ENCODE measurements at places on chromosomes 13 and 19. TPM values are rescaled to one million over a fixed set of nuclear protein-coding genes. Genes with fewer than 3 reads are reported as not detected.

GRCh38 chr19:16371540-16371986, 46.9 kb downstream of the KLF2 start:
- no peak for DNase-seq

DNA sequence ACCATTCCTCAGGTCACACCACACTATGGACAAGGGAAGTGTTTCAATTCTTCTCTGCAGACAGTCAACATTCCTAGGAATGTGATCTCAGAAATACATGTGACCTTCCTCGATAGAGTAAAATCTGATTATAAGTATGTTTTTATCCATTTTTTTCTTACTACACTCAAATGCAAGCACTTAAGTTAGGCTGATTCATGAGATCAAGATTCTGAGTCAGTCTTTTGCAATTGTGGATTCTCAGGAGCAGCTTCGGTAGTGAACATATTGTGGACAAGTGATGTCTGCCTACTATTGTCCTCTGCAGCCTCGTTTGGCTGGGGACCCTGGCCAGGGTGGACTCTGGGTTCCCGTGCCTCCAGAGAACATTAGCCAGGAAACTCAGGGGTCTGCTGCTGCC, 3.2 kb downstream of the SERPINE3 start:
- DNase-seq, result no peak

DNA sequence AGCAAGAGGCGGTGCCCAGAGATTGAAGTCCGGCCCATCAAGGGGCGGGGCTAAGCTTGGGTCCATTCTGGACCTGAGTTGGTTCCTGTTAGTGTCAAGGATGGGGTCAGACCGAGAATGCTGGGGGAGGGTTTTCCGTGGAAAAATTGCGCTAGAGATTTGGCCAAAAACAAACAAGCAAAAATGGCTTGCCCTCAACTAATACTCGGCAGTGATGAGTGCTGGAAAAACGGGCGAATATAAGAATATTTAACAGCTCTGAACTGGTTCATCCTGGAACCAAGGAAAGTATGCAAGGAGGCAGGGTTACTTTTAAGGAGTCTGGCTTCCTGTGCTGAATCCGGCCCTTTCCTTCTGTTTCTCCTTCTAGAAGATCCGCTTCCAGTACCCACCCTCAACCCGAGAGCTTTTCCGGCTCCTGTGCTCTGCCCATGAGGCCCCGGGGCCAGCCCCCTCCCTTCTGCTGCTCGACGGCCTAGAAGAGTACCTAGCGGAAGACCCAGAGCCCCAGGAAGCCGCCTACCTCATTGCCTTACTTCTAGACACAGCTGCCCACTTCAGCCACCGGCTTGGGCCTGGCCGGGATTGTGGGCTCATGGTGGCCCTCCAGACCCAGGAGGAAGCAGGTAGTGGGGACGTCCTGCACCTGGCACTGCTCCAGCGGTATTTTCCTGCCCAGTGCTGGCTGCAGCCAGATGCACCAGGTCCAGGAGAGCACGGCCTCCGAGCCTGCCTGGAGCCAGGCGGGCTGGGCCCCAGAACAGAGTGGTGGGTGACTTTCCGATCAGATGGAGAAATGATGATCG, 880 bp downstream of the SWSAP1 start:
- no peak for DNase-seq

CYP4F8 gene
- not detected for polyA plus RNA-seq

FXYD5 gene
- polyA plus RNA-seq, result 36.7 TPM
